HepG2 (cell line): ENCODE measurements at places on chromosomes 11 and 22.
A peak's percentile ranks its signal among the peaks of the same experiment; 100 is the strongest.

- DNase-seq, result no peak
Observed at GRCh38 chr22:28714043-28714628, 27.5 kb downstream of the CHEK2 start.

- DNase-seq, result no peak
Observed at GRCh38 chr11:65280646-65281045, 18.9 kb downstream of the POLA2 start.

- DNase-seq, result no peak
Observed at GRCh38 chr11:66563832-66564231, 4.6 kb downstream of the CTSF start.

- DNase-seq, result no peak
Observed at GRCh38 chr11:82714346-82715174, 19.1 kb downstream of the FAM181B start.

- DNase-seq, result no peak
Observed at GRCh38 chr11:66221726-66222236, 46.7 kb upstream of the RAB1B start.

DNA sequence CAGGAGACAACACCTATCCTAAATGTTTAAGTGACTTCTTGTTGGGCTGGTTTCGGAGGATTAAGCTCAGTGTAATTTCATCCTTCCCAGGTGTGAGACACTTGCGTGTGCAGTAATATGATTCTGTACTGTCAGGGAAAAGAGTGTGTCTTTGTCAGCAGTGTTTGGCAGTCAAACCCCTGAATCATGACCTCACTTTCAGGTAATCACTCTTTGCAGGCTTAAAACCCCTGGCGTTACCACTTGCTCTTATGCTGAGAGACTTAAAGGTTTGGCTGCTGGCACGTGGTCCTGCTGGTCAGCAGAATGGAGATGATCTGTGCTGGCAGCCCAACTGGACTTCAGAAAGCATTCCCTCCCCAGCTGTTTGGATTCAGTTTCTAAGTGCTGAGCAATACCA lies 56.1 kb downstream of the APIP start:
- DNase-seq, result no peak

GRCh38 chr11:129226207-129226798 lies 34.2 kb upstream of the ARHGAP32 start:
- DNase-seq, result no peak

- no peak for DNase-seq
Observed at GRCh38 chr11:96293598-96294021, 49.4 kb downstream of the MAML2 start.

GRCh38 chr11:86673055-86673843 lies 833 bp upstream of the ME3 start:
- no peak for DNase-seq

GRCh38 chr11:64400102-64400501 lies 41.1 kb downstream of the RPS6KA4 start:
- no peak for DNase-seq

- no peak for DNase-seq
Observed at GRCh38 chr22:31247726-31248125, 35.6 kb downstream of the LIMK2 start.

- peak; percentile 10 for DNase-seq
Observed at GRCh38 chr22:46256358-46256958, 6.4 kb upstream of the CDPF1 start.

- DNase-seq, result peak; percentile 41
Observed at GRCh38 chr22:20238536-20238900, 29.6 kb downstream of the RTN4R start.

- no peak for DNase-seq
Observed at GRCh38 chr11:41666951-41667653, 207.7 kb upstream of the LRRC4C start.
